Nephron progenitor cell (in vitro differentiated cells): ENCODE measurements at places on chromosomes 16 and 17.
A peak's percentile ranks its signal among the peaks of the same experiment; 100 is the strongest.

DNA sequence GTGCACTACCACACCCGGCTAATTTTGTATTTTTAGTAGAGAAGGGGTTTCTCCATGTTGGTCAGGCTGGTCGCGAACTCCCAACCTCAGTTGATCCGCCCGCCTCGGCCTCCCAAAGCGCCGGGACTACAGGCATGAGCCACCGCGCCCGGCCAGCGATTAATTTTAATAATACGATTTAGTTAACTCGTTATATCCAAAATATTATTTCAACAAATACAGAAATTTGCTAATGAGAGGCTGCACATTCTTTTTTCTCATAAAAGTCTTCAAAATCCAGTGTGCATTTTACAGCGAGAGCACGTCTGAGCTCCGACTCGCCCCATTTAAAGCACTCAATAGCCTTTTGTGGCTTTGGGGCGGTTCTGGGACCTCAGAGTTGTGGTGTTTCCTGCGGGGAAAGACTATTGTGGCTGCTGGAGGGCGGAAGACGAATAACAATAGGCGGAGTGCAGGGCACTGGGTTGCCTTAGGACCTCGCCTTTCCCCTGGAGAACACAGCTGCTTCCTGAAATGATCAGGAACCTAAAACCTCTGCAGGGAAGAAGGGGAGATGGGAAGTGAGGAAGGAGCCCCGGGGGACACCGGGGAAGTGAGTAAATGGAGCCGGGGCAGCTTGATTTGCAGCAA, 2.9 kb upstream of the ZSCAN10 start:
- no peak for DNase-seq

- no peak for DNase-seq
Measured at GRCh38 chr17:37187262-37187661, 188.5 kb upstream of the C17orf78 start.

- DNase-seq, result no peak
Measured at GRCh38 chr16:77777745-77778144, 10.6 kb upstream of the VAT1L start.

DNA sequence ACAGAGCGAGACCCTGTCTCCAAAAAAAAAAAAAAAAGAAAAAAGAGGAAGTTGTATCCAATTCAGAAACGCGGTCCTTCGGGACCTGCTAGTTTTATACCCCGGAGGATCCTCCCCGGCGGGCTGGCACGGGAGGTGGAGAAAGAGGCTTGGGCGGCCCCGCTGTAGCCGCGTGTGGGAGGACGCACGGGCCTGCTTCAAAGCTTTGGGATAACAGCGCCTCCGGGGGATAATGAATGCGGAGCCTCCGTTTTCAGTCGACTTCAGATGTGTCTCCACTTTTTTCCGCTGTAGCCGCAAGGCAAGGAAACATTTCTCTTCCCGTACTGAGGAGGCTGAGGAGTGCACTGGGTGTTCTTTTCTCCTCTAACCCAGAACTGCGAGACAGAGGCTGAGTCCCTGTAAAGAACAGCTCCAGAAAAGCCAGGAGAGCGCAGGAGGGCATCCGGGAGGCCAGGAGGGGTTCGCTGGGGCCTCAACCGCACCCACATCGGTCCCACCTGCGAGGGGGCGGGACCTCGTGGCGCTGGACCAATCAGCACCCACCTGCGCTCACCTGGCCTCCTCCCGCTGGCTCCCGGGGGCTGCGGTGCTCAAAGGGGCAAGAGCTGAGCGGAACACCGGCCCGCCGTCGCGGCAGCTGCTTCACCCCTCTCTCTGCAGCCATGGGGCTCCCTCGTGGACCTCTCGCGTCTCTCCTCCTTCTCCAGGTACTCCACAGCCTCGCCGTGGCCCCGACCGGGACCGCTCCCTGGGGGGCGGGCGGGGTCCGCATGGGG, at the start of gene CDH3:
TSS of gene CDH3 (plus strand) at position 596 of the 779 bp plus-strand sequence. CDS start at position 666, 70 bp downstream.
- peak; percentile 60 for DNase-seq

DNA sequence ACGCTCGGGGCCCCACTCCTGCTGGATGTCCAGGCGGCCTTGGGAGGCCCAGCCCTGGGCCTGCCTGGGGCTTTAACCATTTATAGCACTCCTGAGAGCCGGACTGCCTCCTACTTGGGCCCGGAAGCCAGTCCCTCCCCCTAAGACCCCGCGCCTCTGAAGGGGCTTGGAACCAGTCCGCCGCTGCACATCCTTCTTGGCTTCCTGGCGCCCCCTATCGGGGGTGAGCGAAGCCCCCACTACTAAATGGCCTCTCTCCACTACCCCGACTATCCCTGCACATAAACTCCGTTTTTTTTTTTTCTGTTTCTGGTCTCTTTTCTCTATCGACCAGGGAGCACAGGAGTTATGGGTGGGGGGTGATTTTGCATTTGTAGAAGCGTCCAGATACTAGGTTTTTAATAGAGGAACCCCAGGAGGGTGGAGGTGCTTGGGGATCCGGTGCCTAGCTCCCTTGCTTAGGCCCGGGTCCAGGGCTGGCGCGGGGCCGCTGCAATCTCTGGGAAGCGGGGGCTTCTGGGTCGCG, 633 bp upstream of the NOL3 start:
- DNase-seq, result peak; percentile 83

DNA sequence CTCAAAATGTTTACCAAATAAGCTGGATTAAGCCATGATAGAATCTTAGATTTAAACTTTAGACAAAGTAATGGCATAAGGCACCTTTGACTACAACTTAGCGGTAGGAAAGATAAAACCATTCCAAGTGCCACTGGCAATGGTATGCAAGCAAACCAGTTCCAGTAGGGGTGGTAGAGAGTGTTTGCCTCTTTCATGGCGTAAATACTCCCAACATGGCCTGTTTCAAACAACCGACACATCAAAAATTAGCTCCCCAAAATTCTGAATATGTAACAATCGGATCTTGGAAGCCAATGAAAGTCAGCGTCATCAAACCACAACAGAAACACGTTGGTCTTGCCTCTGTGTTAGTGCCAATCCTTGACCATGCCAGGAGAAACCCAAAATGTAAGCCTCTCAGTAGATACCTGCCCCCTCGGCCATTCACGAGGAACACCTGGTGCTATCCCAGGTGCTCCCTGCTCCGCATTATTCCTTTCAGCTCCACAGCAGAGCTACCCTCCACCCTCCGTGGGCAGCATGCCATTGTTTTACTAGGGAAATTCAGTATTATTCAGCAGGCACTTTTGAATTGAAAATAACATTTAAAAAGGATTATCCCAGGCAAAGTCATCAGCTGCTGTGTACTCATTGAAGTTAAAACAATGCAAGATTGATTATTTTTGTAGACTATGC, 307.8 kb upstream of the CDH11 start:
- no peak for DNase-seq

DNA sequence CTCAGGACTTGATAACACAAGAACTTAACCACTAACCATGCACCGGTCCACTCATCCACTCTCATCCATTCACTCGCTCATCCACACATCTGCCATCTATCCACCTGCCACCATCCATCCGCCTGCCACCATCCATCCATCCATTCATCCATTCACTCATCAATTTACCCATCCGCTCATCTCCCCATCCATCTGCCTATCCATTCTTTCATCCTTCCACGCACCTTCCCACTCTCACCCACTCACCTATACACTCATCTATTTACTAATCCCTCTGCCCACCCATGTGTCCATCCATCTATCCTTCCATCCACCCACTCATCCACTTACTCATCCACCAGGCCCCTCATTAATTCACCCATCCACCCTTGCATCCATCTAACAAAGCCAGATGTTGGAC, 131.0 kb downstream of the MRM1 start:
- DNase-seq, result no peak

GRCh38 chr16:57797216-57797525, 5.1 kb downstream of the KIFC3 start:
- DNase-seq, result no peak
